CD4-positive, alpha-beta T cell treated with Interleukin-4 for 4 hours (primary cell): ENCODE measurements at places on chromosomes 12 and 14.

GRCh38 chr12:72094490-72094889 lies 155.8 kb downstream of the TPH2 start:
- no peak for DNase-seq

DNA sequence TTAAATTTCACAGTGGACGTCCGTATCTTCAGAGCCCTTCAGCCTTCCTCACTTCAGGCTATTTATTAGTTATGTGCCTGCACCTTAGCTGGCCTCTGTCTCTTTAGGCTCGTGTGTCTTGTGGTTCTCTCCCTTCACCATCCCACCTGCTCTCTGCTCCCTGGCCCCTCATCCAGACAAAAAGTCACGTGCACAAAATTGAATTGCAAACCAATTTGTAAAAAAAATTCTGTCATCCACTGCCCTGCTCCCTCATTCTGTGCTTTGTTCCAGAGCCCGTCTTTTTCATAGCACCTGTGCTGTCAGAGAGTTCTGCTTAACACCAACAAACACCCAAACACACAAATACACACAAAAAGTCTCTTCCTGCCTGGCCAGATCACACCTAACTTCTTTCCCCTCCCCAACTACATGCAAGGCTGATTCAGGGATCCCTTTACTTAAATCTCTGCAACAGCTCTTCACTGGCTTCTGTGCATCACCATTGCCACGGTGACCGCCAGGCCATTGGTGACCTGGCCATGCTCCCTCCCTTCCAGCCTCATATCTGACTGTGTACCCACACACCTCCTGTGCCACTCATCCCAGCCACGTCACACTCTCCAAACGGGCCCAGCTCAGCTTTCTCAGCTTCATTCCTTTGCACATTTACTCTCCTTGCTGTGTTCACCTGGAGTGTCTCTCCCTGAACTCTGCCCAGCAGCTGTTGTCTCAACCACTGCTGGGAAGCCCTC lies 205.7 kb downstream of the TTC8 start:
- no peak for DNase-seq

DNA sequence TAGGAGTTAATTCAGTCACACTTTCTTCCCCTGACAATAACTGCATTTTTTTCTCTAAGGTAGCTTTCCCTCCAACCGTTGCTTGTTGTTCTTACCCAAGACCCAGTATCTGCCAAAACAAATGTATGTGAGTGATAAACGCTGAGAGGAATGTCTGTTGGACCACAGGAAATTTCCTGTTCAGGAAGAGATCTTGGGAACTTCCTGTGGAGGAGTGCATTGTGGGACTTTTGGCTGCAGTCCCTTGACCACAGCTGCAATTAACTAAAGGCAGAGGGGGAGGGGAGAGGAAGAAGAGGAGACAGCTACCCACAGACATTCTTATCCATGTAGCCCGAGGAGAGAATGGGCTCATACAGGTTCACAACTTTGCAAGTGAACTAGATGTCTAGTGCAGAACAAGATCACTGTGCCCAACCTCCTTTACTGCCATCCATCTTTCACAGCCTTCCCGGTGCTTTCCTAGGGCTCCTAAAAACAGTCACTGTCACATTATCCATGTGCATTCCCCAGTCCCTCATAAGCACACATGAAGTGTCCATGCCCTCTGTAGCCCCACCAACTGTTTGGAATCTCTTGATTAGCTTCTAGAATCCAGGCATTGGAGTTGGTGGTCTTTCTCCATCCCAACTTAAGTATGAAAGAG lies 149.5 kb downstream of the ETV6 start:
- no peak for DNase-seq

DNA sequence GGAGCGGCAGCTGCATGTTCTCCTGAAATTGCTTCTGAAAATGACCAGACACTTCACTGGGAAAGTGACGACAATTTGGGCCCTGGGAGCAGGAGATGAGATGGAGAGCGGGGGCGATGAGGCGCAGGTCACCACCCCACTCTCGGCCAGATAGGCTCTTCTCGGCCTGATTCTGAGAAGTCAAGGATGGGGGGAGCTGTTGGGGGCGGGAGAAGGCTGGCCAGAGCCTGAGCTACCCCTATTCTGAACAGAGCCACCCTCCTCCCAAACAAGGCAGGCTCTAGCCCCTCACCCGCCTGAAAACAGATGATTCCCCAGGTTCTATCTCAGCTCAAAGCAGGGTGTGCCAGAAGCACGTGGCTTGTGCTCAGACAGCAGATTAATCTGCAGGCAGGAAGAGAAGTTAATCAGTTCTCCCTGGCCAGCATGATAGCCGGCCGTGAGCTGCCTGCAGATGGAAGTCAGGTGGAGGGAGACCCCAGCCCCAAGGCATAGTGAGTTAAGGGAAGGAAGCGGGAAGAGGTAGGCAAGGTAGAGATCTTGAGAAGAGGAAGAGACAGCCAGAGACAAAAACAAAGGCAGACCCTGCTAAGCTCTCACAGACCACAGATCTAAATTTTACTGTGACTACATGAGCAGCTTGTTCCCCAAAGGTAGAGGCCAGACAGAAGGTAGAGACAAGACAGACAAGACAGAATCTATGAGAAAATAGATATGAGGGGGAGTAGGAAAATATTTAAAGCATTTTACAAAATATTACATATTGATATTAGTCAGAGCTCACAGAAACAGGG lies 10.9 kb upstream of the TAC3 start:
- DNase-seq = no peak

DNA sequence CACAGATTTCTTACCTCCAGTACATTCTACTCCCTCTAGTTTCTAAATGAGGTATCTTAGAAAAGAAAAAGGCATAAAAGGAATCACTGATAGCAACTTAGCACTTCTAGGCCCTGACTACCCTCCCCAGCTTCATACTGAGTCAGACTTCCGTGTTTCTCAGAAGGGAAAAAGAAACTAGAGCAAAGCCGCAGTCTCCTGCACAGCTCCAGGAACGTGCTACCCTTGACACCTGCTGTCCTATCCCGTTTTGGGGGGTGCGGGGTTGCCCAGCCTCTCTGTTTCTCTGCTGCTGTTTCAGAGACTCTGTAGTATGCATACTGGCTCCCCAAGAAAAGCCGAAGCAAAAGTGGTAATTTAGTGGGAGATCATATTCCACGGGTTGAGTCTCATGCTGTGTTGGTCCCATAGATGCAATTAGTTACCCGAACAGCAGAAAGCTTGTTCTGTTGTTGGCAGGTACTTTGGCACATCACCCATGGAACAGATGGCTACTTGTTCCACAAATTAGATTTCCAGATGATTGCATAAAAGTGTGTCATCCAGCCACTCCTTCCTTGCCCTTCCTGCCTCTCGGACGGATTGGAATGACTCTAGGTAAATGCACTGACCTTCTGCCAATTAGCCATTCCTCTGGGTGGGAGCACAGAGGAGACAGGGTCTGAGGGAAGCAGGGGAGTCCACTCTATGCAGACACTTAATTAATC lies 438.1 kb downstream of the FUT8 start:
- peak; percentile 94 for DNase-seq

- no peak for DNase-seq
Observed at GRCh38 chr12:94553130-94553519, 93.5 kb upstream of the CEP83 start.

GRCh38 chr12:53513712-53514410 lies 6.6 kb upstream of the NPFF start:
- no peak for DNase-seq

DNA sequence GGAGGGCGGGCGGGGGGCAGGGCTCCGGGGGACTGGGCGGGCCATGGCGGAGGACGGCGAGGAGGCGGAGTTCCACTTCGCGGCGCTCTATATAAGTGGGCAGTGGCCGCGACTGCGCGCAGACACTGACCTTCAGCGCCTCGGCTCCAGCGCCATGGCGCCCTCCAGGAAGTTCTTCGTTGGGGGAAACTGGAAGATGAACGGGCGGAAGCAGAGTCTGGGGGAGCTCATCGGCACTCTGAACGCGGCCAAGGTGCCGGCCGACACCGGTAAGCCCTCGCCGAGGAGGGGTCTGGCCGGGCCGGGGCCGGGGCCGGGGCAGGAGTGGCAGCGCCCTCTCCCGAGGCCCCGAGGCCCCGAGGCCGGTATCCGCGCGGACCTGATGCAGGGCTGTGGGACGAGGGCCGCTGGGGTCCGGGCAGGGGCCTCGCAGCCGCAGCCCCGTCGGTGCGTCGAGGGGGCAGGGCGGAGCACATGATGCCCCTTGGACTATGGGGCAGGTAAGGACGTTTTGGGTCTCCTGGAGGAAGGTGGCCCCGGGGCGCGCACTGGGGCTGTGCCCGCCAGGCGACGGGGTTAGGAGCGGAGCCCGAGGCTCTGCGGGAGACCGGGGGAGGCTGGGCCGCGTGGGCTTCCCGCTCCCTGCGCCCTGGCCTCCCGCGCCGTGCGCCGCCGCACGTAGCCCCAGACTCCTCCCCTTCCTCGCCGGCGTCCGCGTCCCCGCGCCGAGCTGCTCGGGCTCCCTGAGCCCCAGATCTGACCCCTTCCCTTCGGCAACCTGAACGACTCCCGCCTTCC lies at the start of gene TPI1:
TSS of gene TPI1 (plus strand) at position 119 of the 798 bp plus-strand sequence. CDS start at position 155, 36 bp downstream.
- peak; percentile 79 for DNase-seq

- no peak for DNase-seq
Observed at GRCh38 chr12:53752621-53753020, 842 bp upstream of the CISTR start.

- no peak for DNase-seq
Observed at GRCh38 chr12:107236824-107237511, 143.6 kb upstream of the CRY1 start.

DNA sequence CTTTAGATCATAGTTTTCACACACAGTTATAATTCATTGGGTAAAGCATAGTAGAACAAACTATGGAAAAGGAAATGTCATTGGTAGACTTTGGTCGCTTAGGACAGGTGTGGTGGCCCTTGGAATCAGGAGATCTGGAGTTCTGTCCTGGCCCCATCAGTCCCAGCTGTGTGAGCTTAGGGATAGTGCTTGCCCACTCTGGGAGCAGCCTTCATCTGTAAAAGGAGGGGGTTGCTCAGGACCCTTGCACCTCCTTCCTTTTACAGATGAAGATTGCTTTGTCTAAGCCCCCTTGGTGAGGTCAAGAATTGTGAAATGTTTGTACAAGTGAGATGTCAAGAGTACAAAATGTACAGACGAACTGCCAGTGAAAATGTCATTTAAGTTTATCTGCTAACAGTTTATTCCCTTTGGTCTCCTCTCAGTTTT lies 93.2 kb downstream of the BORCS5 start:
- no peak for DNase-seq

GRCh38 chr12:103379670-103380069 lies 116.1 kb downstream of the C12orf42 start:
- DNase-seq = no peak

DNA sequence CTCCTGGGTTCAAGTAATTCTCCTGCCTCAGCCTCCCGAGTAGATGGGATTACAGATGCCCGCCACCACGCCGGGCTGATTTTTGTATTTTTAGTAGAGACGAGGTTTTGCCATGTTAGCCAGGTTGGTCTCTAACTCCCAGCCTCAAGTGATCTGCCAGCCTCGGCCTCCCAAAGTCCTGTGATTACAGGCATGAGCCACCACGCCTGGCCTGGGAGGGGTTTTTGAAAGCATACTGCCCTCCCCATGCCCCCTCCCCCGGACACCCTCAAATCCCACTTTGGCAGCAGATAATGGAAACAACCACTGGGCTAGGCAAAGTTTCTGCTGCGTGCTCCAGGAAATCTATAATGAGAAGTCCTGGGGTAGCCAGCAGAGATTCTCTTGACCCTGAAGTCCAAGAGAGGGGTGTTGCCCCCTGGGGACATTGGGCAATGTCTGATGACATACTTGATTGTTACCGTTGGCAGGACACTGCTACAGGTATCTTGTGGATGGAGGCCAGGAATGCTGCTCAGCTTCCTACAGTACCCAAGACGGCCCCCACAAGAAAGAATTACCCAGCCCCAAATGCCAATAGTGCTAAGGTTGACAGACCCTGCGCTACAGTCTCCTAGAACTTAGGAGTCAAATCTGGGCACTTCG lies 18.7 kb upstream of the FBXO21 start:
- DNase-seq = no peak

DNA sequence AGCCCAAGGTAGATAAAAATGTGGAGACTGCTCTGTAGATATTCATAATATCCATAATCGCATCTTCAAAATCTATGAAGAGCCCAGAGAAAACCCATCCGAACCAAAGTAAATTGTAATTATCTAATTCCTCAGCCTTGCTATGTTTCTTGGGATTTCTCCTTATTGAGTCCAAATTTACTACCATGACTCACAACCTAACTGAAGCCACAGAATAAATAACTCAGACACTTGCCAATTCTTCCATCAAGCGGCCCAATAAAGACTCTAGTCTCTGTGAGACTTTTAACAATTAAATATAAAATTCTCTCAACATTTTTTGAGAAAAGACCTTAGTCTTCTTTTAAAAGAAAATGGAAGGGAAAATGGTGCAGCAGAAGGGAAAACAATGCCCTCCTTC lies 409.8 kb downstream of the DAD1 start:
- DNase-seq = no peak

- DNase-seq = peak; percentile 63
Observed at GRCh38 chr14:64983439-64984310, 3.0 kb upstream of the FNTB start.

DNA sequence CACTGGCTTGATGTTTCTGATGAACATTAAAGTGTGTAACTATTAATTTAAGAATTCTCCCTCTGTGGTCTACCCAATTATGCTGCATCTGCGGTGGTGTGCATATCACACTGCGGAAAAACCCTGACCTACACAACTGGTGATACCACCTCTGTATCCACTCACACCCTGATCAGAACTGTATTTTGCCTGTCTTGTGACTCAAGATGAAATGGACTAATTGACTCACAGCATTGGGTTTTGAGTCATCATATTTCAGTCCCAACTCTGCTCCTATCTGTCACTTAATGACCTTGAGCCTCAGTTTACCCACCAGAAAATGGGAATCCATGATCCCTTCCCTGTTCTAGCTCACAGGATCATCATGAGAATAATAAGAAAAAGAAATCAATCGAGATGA lies 65.6 kb downstream of the NUAK1 start:
- no peak for DNase-seq

DNA sequence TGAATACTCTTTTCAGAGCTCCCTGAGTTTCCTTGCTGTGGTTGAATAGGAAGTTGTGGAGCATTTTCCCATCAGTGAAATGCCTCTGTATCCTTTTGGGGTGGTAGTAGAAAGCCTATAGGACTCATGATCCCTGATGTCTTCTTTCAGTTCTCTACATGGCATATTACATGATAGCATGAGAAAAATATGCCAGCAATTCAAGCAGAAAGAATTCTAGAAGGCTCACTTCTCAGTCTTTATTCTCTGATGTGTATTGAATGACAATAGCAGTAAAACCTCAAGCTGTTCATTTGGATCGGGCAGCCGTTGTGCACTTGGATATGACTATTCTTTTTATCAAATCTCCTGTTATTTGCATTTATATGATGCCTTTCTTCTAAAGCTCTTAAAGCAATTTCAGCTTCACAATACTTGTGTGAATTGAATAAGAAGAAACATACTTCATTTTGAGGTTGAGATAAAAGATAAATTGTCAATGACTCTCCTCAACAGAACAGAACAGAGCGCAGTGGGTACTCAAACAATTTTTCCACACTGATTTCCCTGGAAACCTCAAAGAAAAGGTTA lies 251.5 kb upstream of the FBXO33 start:
- DNase-seq = no peak

DNA sequence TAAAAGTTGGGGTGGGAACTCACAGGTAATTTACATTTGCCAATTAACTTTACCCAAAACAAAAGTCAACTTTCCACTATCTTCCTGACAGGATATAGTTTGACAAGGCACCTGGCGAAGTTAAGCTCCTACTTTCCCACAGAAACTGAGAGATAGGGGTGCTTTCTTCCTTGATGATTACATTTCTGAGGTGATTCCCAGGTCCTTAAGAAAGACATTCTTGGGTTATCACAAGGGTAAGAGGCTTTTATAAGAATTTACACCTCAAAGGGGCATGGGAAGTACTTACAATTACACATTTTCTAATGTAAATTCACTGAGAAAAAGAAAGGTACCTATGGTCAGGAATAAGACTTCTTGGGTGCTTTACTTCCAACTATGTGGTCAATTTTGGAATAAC lies 660.9 kb upstream of the MGAT4C start:
- DNase-seq = no peak
